Midbrain (tissue), 1 donor: ENCODE measurements at places on chromosomes 5 and 9.

- DNase-seq, result no peak
Measured at GRCh38 chr9:100072805-100073204, 26.0 kb downstream of the ERP44 start.

GRCh38 chr9:136773386-136774044, 9.2 kb upstream of the LCN15 start:
- peak; percentile 9 for DNase-seq

DNA sequence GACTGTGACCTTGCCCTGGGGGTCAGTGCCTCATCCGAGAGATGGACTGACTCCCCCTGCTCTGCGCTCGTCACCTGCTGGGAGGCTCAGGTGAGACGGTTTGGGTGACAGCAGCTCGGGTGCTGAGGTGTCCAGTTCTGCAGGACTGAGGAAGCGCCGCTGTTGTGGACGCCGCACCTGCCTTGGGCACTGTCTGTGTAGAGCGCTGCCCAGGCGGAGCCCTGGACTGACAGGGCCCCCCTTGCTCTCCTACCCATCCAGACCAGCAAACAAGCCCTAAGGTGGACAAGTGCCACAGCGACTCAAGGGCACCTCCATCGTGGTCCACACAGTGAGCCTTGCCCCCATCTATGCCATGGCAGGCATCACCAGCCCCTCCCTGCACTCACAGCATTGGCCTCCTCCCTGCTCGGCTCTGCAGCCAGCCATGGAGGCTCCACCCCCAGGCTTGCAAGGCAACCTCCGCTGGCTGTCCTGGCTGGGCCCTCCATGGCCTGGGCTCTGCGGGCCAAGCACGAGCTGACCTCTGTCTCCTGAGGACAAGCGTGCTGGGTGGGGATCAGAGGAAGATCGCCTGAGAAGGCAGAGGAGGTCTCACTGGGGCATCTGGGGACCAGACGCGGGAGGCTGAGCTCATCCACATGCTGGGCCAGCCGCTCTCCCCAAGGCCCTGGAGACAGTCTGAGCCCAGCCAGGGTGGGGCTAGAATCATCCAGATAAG, 87.1 kb upstream of the COL5A1 start:
- no peak for DNase-seq

DNA sequence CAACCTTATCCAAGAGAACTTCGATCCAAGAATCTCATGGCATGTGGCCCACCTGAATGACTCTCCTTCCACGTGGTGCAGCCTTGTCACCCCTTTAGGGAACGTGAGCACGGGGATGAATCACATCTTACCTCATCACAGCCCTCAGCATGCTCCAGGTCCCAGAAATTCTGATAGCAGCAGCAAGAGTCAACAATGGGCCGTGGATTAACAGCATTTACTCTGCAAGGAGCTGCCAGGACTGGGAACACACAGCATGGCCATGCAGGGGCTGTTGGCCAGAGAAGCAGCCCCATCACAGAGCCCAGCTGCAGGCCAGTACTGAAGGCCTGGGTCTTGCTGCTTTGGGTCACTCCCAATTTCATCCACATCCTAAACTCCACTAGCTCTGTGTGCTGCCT, 150.4 kb downstream of the C5orf15 start:
- DNase-seq, result no peak

DNA sequence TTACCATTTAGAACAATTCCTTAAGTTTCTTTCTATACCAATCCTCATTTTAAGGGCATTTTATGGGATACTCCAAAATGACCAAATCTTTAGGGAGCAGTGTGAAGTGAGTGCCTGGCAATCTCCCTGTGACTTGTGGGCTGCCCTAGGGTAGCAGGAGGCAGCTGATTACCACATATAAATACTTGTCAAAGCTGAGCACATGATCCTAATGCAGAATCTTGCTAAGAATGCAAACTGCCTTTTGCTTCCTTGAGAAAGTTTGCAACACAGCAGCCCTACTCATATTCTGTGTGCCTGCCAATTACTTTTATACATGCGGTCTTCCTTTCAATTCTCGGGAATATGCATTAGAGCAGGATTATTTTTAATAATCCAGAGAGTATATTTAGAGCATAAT, 18.2 kb upstream of the NREP start:
- no peak for DNase-seq

GRCh38 chr9:131867611-131868192, 127.8 kb upstream of the RAPGEF1 start:
- DNase-seq, result peak; percentile 27

GRCh38 chr5:65825408-65826328, 100.7 kb upstream of the ERBIN start:
- no peak for DNase-seq

- DNase-seq, result no peak
Measured at GRCh38 chr5:111530298-111530740, 18.0 kb upstream of the STARD4 start.

DNA sequence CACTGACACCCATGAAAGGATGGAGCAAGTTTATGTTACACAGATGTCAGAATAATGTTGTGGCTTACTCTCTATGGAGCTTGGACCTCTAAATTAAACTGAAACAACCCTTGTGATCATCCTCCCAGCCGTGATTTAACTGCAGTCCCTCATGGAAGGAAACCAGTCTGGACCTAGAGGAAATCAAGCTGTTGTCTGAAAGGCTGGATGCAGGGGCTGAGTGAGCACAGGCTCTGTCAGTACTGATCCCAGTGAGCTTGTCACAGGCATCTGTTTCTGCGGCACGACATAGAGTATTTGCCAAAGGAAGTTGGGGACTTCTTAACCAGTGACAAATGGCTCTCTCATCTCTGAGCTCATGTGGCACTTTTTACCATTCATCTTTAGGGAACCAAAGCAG, 282.9 kb upstream of the MAP3K1 start:
- no peak for DNase-seq

GRCh38 chr5:112210430-112211005, 208.6 kb downstream of the EPB41L4A start:
- peak; percentile 7 for DNase-seq

GRCh38 chr9:14258660-14259239, 55.2 kb downstream of the NFIB start:
- DNase-seq, result no peak

DNA sequence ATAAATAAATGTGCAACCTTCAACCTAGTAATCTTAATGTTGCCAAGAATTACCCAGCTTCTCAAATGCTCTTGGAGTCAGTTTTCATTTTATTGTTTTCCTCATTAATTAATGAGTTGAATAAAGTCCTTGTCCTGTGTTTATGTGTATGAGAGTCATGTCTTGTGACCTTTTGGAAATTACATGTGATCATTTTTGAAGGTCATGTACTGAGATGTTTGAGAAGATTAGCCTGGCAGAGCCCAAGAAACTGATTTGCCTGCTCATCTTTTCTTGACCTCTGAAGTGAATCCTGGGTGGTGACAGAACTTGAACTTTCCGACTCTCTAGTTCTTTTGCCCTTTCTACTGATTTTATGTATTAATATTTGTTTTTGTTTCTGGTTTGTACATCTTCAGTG, 15.4 kb downstream of the ANKRA2 start:
- no peak for DNase-seq

DNA sequence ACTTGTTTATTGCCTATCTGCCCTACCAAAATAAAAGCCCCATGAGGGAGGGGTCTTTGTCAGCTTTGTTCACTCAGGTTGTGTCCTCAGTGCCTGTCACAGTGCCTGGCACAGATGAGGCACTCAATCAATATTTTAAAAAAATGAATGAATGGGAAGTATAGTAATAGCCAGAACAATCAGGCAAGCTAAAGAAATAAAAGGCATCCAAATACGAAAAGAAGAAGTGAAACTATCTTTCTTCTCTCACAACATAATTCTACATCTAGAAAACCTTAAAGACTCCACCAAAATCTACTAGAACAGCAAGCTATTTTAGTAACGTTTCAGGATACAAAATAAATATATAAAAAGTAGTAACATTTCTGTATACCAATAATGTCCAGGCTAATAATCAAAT, 37.8 kb upstream of the C5orf63 start:
- no peak for DNase-seq

GRCh38 chr9:112624711-112625707, 92.9 kb downstream of the INIP start:
- no peak for DNase-seq

DNA sequence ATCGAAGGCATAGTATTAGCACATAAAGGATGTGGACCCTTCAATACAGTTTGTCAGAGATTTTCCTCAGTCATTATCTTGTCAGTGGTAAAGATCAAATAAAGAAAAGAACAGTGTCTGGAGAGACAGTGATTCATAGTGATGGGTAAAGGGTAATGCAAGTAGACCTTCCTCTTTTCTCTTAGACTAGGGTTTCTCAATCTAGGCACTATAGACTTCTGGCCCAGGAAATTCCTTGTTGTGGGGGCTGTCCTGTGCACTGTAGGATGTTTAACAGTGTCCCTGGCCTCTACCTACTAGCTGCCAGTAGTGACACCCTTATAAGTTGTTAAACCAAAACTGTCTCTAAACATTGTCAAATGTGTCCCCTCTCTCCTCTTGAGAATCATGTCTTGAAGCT, 6.9 kb downstream of the CAMK4 start:
- no peak for DNase-seq

DNA sequence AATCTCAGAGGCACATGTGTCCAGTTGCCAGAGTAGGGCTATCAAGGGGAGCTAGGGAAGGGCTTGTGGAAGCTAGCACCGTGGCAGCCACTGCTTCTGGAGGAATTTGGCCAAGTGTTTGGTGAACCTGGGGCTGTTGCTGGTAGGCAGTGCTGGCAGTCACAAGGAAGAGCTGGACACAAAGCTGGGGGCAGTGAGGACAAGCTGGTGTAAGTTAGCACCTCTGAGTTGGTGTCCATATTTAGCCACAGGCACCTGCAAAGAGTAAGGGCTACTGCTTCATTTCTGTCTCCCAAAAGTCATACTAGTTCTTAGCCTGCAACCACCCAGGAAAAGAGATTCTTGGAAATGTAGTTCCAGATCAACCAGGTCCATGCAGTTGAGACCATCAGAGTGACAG, 359.4 kb downstream of the CSNK1G3 start:
- DNase-seq, result no peak

GRCh38 chr5:147701468-147701867, 81.1 kb downstream of the JAKMIP2 start:
- DNase-seq, result no peak

DNA sequence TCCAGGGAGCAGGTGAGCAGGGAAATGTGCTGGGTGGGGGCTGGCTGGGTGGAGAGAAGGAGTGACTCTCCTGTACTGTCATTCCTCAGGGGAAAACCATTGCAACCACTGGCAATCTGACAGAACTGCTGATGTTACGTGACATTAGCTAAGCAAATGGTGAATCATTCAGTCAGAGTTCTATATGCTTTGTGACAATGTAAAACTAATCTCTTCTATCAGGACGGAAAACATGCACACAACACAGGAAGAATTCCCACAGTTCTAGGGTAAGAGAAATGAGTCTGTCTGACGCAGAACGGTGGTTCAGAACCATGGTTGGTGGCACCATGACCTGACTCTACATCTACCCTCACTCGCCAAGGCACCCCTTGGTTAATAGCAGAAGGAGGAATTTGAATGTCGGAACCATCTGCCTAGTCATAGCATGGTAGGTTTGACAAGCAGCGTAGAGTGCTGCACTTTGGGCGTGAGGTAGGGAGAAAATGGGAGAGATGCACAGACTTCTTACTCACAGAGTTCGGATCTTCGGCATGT, 243.6 kb upstream of the PANK3 start:
- DNase-seq, result no peak

DNA sequence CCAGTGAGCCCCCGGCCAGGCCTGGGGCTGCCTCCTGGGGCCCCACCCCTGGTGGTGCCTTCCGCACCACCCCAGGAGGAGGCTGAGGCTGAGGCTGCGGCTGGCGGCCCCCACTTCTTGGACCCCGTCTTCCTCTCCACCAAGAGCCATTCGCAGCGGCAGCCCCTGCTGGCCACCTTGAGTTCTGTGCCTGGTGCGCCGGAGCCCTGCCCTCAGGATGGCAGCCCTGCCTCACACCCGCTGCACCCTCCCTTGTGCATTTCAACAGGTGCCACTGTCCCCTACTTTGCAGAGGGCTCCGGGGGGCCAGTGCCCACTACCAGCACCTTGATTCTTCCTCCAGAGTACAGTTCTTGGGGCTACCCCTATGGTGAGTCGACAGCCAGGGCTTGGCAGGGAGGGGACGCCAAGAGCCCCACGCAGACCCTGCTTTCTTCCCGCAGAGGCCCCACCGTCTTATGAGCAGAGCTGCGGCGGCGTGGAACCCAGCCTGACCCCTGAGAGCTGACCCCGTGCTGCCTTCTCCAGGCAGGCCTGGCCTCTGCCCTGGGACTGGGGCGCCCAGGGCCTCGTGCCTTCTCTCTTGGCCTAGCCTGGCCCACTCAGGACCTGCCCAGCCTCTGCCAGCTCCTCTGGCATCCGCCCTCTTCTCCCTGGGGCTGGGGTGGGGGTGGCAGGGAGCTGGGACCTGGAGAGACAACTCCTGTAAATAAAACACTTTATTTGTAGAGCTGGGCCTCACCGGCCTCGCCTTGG, 4.0 kb upstream of the EHMT1 start:
- DNase-seq, result no peak

DNA sequence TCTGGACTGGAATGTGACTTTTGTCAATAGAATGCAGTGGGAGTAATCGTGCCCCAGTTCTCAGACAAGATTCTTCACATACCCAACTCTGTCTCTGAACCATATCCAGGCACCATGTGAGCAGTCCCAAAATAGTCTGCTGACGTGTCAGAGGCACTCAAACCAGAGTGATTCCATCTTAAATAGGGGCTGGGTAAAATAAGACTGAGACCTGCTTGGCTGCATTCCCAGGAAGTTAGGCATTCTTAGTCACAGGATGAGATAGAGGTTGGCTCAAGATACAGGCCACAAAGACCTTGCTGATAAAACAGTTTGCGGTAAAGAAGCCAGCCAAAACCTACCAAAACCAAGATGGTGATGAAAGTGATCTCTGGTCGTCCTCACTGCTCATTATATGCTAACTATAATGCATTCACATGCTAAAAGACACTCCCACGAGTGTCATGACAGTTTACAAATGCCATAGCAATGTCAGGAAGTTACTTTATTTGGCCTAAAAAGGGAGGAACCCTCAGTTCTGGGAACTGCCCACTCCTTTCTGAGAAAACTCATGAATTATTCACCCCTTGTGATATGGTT, 16.9 kb upstream of the PLCXD3 start:
- DNase-seq, result no peak

DNA sequence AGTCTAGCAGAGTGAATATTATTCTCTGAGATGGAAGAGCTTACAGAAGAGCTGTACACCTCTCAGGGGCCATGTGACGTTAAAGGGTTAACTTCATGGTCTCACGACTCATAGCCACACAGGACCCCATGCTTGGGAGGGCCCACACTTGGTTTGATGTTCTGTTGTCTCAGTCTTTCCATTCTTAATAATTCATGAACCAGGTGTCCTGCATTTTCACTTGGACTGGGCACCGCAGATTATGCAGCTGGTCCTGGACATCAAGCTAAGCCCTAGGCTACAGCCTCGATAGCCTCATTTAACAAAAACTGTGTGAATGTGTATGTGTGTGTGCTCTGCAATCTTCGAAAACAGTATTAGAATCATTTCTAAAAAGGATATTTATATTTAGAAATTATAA, 323.5 kb downstream of the PLK2 start:
- no peak for DNase-seq

GRCh38 chr5:169956756-169957155, 23.5 kb downstream of the INSYN2B start:
- DNase-seq, result no peak
